Activated T-cell treated with anti-CD3 and anti-CD28 coated beads, Interleukin-2, amount 50 U/mL, for 4 hours (primary cell): ENCODE measurements at places on chromosomes 1 and 21. TPM values are rescaled to one million over a fixed set of nuclear protein-coding genes. Genes with fewer than 3 reads are reported as not detected.

DNA sequence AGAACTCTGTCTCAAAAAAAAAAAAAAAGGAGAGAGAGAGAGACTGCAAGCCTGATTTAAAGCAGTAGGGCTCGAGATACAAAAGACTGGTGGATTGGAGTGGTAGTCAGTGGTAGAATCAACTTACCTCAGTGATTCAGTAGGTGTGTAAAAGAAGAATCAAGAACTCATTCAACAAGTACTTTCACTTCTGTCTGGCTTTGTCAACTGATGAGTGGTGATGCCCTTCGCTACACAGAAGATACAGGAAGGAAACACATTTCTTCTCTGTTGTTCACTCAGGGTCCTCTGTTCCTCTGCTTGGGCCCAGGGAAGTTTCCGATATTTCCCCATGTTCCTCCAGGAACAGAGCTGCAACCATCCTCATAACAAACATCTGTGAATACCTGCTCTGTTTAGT is 68.6 kb upstream of the COG2 start:
- no peak for DNase-seq

DNA sequence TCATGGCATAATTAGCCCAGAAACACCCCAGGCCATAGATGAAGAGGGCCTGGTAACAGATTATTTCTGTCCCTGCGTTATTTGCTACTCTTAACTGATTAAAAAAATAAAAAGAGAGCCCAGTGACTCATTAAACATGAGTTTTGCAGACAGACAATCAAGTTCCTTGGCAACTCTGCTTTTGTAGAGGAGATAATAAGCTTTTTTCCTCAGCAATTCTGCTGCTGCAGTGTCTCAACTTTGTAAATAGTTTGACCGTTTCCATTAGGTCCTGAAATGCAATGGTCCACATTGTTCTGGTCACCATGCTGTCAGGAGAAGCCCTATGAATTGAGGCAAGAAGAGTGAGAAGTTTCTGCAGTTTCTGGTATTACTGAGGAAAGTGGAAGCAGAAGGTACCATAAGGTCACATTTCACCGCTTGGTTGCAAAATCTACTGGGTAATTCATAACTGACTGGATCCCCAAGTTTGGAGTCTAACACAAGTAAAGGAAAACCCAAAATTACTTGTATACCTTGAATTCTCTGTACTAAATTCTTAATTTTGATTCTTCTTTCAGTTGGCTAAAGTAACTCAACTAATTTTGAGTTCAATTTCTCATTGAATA is 139.5 kb downstream of the ZZZ3 start:
- DNase-seq = no peak

- no peak for DNase-seq
Observed at GRCh38 chr1:85569122-85569521, 11.4 kb upstream of the CCN1 start.

DNA sequence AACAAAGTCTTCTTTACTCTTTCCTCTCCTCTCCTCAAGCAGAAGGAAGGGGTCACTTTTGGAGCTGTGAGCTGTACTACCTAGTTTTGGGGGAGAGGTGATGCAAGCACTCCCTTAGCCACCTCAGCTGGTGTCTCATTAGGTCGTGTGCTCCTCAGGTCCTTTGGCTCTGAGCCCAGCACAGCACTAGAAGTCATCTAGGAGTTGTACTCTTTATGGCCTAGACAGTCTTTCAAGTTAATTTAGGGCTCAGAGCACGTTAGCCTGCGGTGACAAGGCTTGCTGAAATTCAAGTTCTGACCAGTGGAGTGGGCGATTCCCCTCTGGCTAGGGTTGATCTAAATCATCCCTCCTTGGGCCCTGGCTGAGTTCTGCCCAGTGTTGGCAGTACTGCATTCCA is 48.0 kb upstream of the WDR26 start:
- DNase-seq = no peak

DNA sequence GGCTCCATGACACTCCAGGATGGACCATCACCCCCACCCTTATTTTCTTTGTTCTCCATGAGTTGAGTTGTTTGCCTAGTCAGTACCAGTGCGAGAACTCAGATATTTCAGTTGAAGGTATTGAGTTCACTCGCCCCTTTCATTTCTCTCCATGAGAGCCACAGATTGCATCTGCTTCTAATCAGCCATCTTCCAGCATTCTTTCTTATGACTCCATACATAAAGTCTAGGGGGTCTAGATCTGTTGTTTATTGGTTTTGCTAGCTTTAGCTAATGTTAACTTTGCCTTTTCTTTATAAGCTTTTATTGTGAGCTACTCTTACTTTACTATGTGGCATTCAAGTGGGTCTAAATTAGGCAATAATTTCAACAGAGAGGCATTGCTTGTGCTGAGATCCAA is 71.6 kb upstream of the PDC start:
- no peak for DNase-seq

SPRR1A gene
- not detected for total RNA-seq

RGS1 gene
- 47.6 TPM for total RNA-seq

IGFN1 gene
- total RNA-seq = not detected

ACOT11 gene
- total RNA-seq = 0.34 TPM

CA6 gene
- total RNA-seq = 0.14 TPM
